MCF 10A (cell line): ENCODE measurements at places on chromosomes 1 and 21. TPM values are rescaled to one million over a fixed set of nuclear protein-coding genes. Genes with fewer than 3 reads are reported as not detected.

The TGFB2 gene
- total RNA-seq, result 5.3 and 6.3 TPM in 2 replicates

GRCh38 chr1:19661721-19662228 is 2.9 kb upstream of the HTR6 start:
- H3K4me1 ChIP-seq, result peaks cover 10% of the 10 kb centered on the region
- DNase-seq, result peak; percentile 44
- H3K4me3 ChIP-seq, result no peak overlapping the region
- no peak overlapping the region for H3K27ac ChIP-seq
- peaks cover 14% of the 10 kb centered on the region for H3K27me3 ChIP-seq

- no peaks in the 10 kb centered on the region for H3K27me3 ChIP-seq
- H3K4me3 ChIP-seq, result no peak within 1 kb of the TSS
- H3K36me3 ChIP-seq, result peaks cover 13% of the 10 kb centered on the region
- H3K4me1 ChIP-seq, result peaks cover 29% of the 10 kb centered on the region
- no peak within 1 kb of the TSS for H3K27ac ChIP-seq
Measured at GRCh38 chr1:113978863-113979702, at the start of gene OLFML3. Gene OLFML3 (plus strand): TSS chr1:113979474. CDS start chr1:113979517, 43 bp downstream.

DNA sequence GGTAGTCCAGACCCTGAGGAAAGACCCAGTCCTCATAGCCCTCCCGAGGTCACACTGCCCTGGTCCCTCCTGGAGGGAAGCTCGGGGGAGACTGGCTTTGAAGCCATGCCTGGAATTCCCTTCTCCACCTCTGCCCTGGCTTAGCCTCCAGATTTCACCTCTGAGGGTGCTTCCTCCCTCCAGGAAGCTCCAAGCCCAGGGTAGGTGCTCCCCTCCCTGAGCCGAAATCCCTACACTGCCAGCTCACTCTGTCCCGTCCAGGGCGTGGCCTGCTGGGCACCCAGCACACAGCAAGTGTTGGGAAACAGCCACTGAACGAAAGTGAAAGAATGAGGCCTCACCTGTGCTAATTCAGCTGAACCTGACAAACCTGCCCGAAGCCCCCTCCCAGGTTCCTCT is 6.0 kb upstream of the TNFRSF25 start:
- no peaks in the 10 kb centered on the region for H3K27me3 ChIP-seq
- peaks cover 37% of the 10 kb centered on the region for H3K36me3 ChIP-seq
- peaks cover 13% of the 10 kb centered on the region for H3K4me1 ChIP-seq
- H3K27ac ChIP-seq, result peak overlapping the region; percentile 76

The RAD54L gene
- 4.5 and 5.0 TPM in 2 replicates for total RNA-seq

- H3K4me3 ChIP-seq, result no peak overlapping the region
- H3K4me1 ChIP-seq, result no peaks in the 10 kb centered on the region
- DNase-seq, result no peak
- no peak overlapping the region for H3K27ac ChIP-seq
Measured at GRCh38 chr21:21955204-21955603, 957.0 kb downstream of the NCAM2 start.

- H3K36me3 ChIP-seq, result no peaks in the 10 kb centered on the region
- peaks cover 6% of the 10 kb centered on the region for H3K4me1 ChIP-seq
- DNase-seq, result no peak
Measured at GRCh38 chr1:13864760-13865159, 164.8 kb downstream of the PRDM2 start.

- H3K4me3 ChIP-seq, result no peak overlapping the region
- H3K4me1 ChIP-seq, result peaks cover 50% of the 10 kb centered on the region
- peaks cover 33% of the 10 kb centered on the region for H3K36me3 ChIP-seq
- DNase-seq, result no peak
- no peaks in the 10 kb centered on the region for H3K27me3 ChIP-seq
- peak overlapping the region; percentile 75 for H3K27ac ChIP-seq
Measured at GRCh38 chr1:19651141-19651737, 7.1 kb downstream of the NBL1 start.

The CELA2A gene
- not detected in 2 replicates for total RNA-seq

The ARHGEF16 gene
- total RNA-seq, result 8.6 and 8.8 TPM in 2 replicates

- no peak overlapping the region for H3K27ac ChIP-seq
- no peak for DNase-seq
- no peak overlapping the region for H3K4me3 ChIP-seq
- peaks cover 4% of the 10 kb centered on the region for H3K4me1 ChIP-seq
- H3K27me3 ChIP-seq, result no peaks in the 10 kb centered on the region
Measured at GRCh38 chr21:36454093-36454531, 25.8 kb downstream of the CLDN14 start.

The TEDDM1 gene
- not detected in 2 replicates for total RNA-seq

The TTC24 gene
- not detected in 2 replicates for total RNA-seq

The CACNA1S gene
- not detected in 2 replicates for total RNA-seq

The RYR2 gene
- total RNA-seq, result 4.0 and 5.3 TPM in 2 replicates

The SRSF4 gene
- total RNA-seq, result 95.8 and 97.9 TPM in 2 replicates

The MCM3AP gene
- 118 and 128 TPM in 2 replicates for total RNA-seq

The LEFTY2 gene
- total RNA-seq, result not detected in 2 replicates

The LCE2B gene
- total RNA-seq, result not detected in 2 replicates

The S100A1 gene
- total RNA-seq, result 0.74 TPM in 1 of 2 replicates, not detected in the other

GRCh38 chr1:173341307-173341706 is 134.2 kb upstream of the TNFSF4 start:
- H3K27me3 ChIP-seq, result no peaks in the 10 kb centered on the region
- peaks cover 7% of the 10 kb centered on the region for H3K4me1 ChIP-seq
- DNase-seq, result peak; percentile 45
- no peaks in the 10 kb centered on the region for H3K36me3 ChIP-seq
- H3K4me3 ChIP-seq, result no peak overlapping the region

The LCE2A gene
- not detected in 2 replicates for total RNA-seq

DNA sequence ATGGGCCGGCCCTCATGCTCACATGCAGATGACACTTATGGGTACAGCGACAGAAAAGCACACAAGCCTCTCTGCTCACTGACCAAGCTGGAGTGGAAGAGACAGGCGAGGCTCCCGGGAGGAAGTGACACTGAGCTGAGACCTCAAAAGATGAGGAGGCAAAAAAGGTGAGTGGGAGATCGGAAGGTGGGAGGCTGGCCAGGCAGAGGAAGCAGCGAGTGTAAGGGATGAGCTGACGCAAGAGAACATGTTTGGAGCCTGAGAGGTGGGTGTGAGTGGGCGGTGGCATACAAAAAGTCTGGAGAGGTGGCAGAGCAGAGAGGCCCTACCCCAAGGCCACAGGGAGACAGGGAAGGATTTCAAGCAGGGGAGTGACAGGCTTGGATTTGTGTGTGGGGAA is 18.2 kb upstream of the CDCP2 start:
- DNase-seq, result no peak
- no peak overlapping the region for H3K4me3 ChIP-seq
- no peak overlapping the region for H3K27ac ChIP-seq
- H3K4me1 ChIP-seq, result peaks cover 14% of the 10 kb centered on the region
- no peaks in the 10 kb centered on the region for H3K36me3 ChIP-seq
- no peaks in the 10 kb centered on the region for H3K27me3 ChIP-seq

GRCh38 chr1:157090196-157090647 is 9.4 kb downstream of the ETV3L start:
- H3K4me3 ChIP-seq, result no peak overlapping the region
- H3K4me1 ChIP-seq, result peaks cover 17% of the 10 kb centered on the region
- H3K27ac ChIP-seq, result no peak overlapping the region
- peaks cover 6% of the 10 kb centered on the region for H3K36me3 ChIP-seq

DNA sequence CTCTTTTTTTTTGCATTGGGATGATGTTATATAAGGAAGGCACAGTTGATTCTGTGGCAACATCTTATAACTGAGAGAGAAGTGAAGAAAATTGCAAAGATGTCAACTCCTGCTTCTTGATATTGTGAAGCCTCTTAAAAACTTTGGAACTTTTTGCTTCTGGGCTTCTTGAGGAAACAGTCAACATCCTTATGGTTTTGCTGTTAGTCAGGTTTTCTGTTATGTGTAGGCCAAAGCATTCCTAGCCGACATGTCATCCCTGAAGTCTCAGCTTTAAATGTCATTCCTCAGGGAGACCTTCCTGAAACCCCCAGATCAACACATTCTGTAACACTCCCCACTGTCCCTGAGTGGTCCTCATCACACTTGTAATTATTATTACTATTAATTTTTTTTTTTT is 12.6 kb downstream of the FALEC start:
- no peak overlapping the region for H3K27ac ChIP-seq
- no peak overlapping the region for H3K4me3 ChIP-seq
- DNase-seq, result no peak
- no peaks in the 10 kb centered on the region for H3K36me3 ChIP-seq
- no peaks in the 10 kb centered on the region for H3K27me3 ChIP-seq

GRCh38 chr1:12565094-12565965 is 52.7 kb downstream of the DHRS3 start:
- H3K27ac ChIP-seq, result no peak overlapping the region
- H3K27me3 ChIP-seq, result no peaks in the 10 kb centered on the region
- no peaks in the 10 kb centered on the region for H3K4me1 ChIP-seq
- H3K36me3 ChIP-seq, result peaks cover 4% of the 10 kb centered on the region
- DNase-seq, result no peak

GRCh38 chr1:29055160-29055559 is 68.5 kb downstream of the TMEM200B start:
- H3K27me3 ChIP-seq, result no peaks in the 10 kb centered on the region
- no peaks in the 10 kb centered on the region for H3K4me1 ChIP-seq
- H3K27ac ChIP-seq, result no peak overlapping the region
- DNase-seq, result no peak

The TRPM2 gene
- 10.0 and 11.0 TPM in 2 replicates for total RNA-seq

The ASTN1 gene
- total RNA-seq, result not detected in 2 replicates

The CYP4Z1 gene
- not detected in 2 replicates for total RNA-seq

The SAMD13 gene
- 1.2 and 1.3 TPM in 2 replicates for total RNA-seq

- H3K4me3 ChIP-seq, result no peak overlapping the region
- H3K4me1 ChIP-seq, result peaks cover 67% of the 10 kb centered on the region
- peak overlapping the region; percentile 96 for H3K27ac ChIP-seq
- no peaks in the 10 kb centered on the region for H3K27me3 ChIP-seq
- DNase-seq, result no peak
- no peaks in the 10 kb centered on the region for H3K36me3 ChIP-seq
Measured at GRCh38 chr1:8095584-8095983, 69.5 kb upstream of the ERRFI1 start.

The RNU5D-1 gene
- total RNA-seq, result not detected in 2 replicates

GRCh38 chr1:174836543-174836942 is 163.2 kb upstream of the CACYBP start:
- H3K4me1 ChIP-seq, result no peaks in the 10 kb centered on the region
- no peak overlapping the region for H3K4me3 ChIP-seq
- H3K27me3 ChIP-seq, result no peaks in the 10 kb centered on the region
- no peaks in the 10 kb centered on the region for H3K36me3 ChIP-seq
- H3K27ac ChIP-seq, result no peak overlapping the region
- no peak for DNase-seq

The LEMD1 gene
- 1.4 TPM in 2 replicates for total RNA-seq

- peaks cover 24% of the 10 kb centered on the region for H3K4me1 ChIP-seq
- H3K4me3 ChIP-seq, result no peak overlapping the region
- H3K27ac ChIP-seq, result no peak overlapping the region
- DNase-seq, result peak; percentile 64
- H3K36me3 ChIP-seq, result peaks cover 58% of the 10 kb centered on the region
Measured at GRCh38 chr1:6523566-6523965, 30.7 kb downstream of the NOL9 start.

- peaks cover 45% of the 10 kb centered on the region for H3K4me1 ChIP-seq
- H3K36me3 ChIP-seq, result peaks cover 12% of the 10 kb centered on the region
- H3K27me3 ChIP-seq, result no peaks in the 10 kb centered on the region
- H3K4me3 ChIP-seq, result no peak overlapping the region
- H3K27ac ChIP-seq, result no peak overlapping the region
- no peak for DNase-seq
Measured at GRCh38 chr1:179036844-179037465, 11.3 kb downstream of the FAM20B start.

GRCh38 chr1:153770797-153771196 is 4.4 kb upstream of the SLC27A3 start:
- peak overlapping the region; percentile 46 for H3K27ac ChIP-seq
- H3K4me3 ChIP-seq, result no peak overlapping the region
- no peak for DNase-seq

GRCh38 chr21:44024887-44025353 is 12.8 kb downstream of the TRAPPC10 start:
- peaks cover 24% of the 10 kb centered on the region for H3K4me1 ChIP-seq
- H3K36me3 ChIP-seq, result no peaks in the 10 kb centered on the region
- H3K27ac ChIP-seq, result peak overlapping the region; percentile 24
- H3K4me3 ChIP-seq, result no peak overlapping the region
- no peaks in the 10 kb centered on the region for H3K27me3 ChIP-seq

The IFI44L gene
- total RNA-seq, result 8.0 and 11.9 TPM in 2 replicates

DNA sequence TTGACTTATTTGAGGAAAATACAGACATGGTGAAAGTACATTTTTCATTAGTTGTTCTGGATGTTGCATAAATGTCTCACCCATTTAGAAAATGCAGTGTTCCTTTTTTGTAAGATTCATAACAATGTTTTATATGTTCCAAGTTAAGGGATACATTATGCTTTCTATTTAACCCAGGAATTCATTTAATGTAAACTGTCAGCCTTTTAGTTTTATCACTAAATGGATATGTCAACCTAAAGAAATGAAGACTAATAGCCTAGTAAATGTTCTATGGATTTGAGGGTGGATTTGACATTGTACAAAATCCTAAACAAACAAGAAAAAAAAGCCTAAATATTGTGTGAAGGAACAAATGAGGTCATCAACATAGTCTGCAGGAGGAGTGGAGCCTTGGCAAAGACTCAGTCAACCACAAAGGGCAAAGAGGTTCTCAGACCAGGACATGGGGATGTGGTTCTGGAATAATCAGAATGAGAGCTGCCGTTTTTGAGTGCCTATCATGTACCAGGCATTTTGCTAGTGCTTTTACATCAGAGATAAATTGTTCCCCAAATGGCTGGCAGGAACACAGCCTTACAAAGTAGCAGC is 8.8 kb upstream of the INSL5 start:
- H3K36me3 ChIP-seq, result peaks cover 6% of the 10 kb centered on the region
- DNase-seq, result peak; percentile 13
- H3K4me3 ChIP-seq, result no peak overlapping the region
- peaks cover 6% of the 10 kb centered on the region for H3K4me1 ChIP-seq
